T-helper 9 cell (primary cell): ENCODE measurements at places on chromosomes 1 and 21.

GRCh38 chr1:183912265-183912886 lies 107.5 kb downstream of the RGL1 start:
- no peak for DNase-seq

DNA sequence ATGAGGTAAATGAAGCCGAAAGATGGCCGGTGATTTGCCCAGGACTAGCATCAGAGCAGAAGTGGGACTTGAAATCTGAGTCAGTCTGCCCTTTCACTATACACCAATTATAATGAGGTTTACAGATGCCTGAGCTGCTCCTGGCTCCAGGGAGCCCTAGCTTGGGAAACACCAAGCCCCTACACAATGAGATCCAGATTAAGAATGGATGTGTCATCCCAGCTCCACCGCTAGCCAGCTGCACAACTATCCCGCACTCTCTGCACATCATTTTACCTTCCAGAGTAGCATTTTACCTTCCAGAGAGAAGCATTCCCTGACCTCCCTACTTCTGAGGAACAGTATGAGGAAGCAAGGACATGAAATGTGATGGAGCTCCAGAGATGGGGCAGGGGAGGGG lies 27.0 kb downstream of the SERTAD4 start:
- DNase-seq: no peak

DNA sequence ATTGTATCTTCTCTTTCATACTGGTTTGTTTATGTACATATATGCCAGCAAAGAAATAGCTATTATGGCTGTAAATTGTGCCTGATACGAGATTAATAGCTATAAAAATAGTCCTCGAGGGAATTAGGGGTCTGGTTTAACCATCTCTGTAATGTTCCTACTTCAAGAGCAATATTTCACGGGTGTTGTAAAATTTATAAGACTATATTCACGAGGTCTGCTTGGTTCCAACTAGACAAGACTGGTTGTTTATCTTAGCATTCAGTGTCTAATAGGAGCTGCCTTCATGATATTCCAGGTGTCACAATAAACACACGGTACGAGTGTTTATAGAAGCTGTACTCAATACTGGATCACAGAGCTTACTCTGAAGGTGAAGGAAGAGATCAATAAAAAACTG lies 389.9 kb downstream of the SIPA1L2 start:
- DNase-seq: no peak

- DNase-seq: no peak
Observed at GRCh38 chr1:25817840-25818501, 1.8 kb upstream of the MTFR1L start.

GRCh38 chr1:51570063-51570710 lies 46.7 kb upstream of the OSBPL9 start:
- no peak for DNase-seq

DNA sequence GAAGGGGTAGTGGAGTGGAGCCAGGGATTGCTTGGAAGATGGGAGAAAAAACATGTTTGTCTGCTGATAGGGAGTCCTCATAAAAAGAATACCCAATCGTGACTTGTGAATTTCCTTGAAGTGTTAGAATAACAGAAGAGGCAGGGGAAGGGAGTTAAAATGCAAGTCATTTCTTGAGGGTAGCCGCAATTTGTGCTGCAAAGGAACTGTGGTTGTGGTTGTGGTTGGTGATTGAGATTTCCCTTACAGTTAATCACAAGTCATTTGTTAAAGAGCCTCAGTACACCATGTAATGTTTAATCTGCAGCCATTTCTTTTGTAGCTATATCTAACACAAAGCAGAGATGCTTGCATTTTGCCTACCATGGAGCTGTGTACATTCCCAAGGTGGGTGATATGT lies 38.5 kb upstream of the EGLN1 start:
- peak; percentile 8 for DNase-seq

- DNase-seq: no peak
Observed at GRCh38 chr1:63974966-63975365, 201.1 kb downstream of the ROR1 start.

DNA sequence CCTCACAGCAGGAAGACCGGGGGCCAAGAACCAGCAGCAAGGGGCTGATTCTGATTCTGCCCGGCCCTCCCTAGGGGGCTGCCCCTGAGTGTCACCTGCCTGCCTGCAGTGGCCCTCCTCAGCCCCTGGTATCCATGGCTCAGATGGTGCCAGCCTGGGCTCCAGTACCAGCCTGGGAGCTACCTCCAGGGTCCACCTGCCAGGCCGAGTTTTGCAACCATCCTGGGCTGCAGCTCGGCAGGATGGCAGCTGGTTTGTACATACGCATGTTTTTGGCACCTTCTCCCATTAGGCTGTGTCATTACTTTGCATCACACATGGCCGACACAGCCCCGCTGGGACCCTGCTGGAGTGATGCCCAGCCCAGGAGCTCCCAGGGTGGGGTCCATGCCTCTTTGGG lies 93.3 kb upstream of the WNT4 start:
- no peak for DNase-seq

DNA sequence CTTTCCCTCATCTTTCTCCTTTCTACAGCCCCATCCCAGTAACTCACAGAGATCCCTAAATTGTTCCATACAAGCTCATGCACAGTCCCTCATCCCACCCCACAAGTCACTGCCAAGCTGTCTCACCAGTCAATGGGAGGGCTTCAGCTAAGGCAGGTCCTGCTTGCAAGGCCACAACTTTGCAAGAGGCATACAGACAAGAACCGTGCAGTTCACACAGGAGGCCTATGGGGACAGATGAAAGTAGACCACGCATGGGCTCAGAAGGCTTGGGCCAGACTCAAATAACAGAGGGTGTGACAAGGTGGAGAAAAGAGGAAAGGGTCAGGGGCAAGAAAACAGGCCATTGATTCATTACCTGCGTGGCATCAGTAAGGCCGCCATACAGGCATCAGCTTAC lies 15.1 kb downstream of the RGS8 start:
- DNase-seq: no peak

DNA sequence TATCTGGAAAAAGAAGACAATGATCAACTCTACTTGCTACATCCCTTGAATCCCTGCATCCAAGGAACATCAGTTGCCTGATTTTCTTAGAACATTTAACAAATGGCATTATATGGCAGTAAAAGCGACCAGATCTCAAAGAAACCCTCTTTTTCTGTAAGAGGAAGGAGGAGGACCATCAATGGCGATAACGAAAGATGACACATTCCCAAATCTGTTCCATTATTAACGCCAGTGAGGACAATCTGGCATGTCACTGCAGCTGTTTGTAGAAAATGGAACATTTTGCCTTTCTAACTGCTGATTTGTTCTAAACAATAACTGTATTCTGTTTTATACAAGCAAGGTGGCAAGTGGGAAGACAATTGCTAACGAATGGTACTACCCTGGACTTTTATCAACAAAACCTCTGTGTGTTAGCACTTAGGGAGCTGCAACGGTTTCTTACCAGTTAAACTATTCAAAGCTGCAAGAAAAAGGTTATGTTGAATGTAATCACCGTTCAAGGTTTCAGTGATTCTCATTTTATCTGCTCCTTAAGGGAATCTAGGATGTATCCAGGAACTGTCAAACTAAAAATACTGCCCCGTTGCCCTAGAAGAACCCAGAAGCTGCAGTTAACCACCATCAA lies 251.9 kb downstream of the SDCCAG8 start:
- no peak for DNase-seq

- DNase-seq: no peak
Observed at GRCh38 chr1:214327514-214327913, 46.6 kb downstream of the SMYD2 start.

- DNase-seq: no peak
Observed at GRCh38 chr21:27060190-27060589, 93.3 kb upstream of the ADAMTS5 start.

GRCh38 chr1:11790880-11791715 lies 14.7 kb downstream of the MTHFR start:
- no peak for DNase-seq

DNA sequence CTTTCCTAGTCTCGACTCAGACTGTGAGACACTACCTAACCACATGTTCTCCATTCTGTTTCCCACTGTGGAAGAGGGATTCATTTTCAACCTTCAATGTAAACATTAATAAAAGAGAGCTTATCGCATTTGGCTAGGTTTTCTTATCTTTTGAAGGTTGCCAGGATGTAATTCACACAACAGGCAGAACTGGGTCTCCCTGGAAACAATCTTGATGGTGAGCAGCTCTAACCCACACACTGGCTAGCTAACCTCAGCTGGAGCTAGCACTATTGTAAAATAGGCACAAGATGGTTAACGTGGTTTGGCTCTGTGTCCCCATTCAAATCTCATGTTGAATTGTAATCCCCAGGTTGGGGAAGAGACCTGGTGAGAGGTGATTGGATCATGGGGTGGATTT lies 75.1 kb downstream of the ZSCAN20 start:
- no peak for DNase-seq

GRCh38 chr21:30695956-30696355 lies 22.6 kb downstream of the KRTAP21-3 start:
- DNase-seq: no peak

DNA sequence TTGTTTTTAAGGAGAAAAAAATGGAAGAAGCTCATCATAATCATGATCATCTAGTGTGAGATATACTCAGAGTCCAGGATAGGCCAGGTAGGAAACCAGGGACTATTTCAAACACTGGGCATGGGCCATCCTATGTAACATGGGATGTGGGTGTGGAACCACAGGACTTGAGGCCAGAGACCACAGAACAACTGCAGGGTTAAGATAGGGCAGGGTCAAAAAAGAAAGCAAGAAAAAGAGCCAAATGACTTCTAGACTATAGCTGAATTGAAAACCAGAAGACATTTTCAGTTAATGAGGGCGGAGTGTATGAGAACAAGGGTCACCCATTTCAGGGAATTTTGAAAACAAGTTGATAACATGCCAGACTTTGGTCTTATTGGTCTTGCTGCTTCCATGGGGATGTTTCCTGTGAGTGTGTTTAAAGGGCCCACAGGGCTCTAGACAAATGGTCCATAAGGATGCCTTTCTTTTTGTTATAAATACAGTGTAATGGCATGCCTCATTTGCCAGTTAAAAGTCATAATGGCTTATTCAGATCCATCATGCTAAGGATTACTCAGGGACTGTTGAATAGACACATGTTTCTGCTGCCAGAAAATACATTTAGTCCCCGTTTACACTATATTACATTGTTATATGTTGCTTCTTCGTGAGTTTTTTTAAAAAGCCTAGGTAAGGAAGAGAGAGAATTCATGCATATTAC lies 182.0 kb upstream of the C21orf91 start:
- no peak for DNase-seq

DNA sequence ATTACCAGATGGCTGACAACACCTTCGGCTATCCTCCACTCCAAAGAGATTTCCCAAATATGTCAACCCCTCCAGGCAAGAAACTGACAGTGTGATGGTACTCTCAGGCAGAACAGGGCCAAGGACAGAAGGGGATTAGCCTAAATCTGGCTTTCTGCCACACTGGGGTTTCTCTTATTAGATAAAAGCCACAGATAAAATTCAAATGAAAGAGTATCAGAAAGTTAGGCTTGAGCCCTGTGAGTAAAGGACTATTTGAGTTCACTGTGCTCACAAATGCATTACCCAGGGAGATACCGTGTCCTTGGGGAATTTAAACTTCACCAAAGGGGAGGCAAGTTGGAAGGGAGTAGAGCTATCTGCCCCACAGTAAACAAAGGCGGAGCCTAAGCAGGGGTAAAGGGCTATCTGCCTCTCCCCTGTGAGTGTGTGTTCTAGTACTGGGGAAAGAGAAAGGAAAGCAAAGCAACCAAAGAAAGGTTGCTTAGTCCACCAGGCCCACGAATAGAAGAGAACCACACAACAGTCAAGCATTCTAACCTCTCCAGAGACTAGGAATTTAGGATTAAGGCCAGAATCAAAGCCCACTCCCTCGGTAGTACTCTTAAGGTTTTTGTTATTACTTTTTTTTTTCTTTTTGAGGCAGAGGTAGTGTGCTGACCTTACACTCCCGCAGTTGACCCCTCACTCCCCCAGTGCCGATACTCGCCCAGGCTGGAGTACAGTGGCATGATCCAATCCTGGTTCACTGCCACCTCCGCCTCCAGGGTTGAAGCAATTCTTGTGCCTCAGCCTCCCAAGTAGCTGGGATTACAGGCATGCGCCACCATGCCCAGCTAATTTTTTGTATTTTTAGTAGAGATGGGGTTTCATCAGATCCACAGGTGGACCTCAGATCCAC lies 12.7 kb downstream of the TPM3 start:
- no peak for DNase-seq

DNA sequence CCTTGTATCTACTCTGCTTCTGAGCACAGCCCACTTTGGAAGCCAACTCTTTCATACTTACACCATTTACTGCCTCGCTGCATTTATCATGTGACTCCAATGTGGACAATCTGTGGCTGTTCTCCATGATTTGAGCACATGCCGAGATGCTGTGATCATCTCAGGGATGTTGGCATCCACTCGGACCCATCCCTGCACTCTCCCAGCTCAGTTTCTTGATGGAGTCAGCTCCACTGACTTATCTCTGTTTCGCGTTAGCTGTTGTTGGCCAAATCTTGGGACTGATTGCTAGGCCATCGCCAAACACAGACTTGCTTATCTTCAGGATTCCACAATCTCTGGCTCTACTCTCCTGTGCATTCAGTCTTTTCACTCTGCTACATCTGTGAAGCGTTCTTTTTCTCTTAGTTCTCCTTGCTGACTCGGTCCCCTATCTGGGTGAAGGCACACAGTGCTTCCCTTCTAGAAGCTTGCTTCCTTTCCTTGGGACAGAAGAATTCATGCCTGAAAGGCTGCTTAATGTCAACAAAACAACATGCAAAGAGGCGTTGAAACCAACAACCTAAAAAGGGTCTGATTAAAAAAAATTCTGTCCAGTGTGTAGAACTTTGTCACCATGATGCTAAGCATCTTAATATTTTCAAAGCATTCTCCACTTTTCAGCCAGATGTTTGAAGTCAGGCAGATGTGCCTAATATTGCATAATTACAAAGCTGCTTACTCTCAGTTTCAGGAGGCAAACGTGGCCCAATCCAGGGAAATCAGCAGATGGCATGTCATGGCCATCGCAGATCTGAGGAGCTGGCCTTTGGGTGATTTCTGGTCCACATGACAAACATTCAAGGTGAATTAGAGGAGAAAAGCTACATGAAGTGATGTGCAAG lies 120.7 kb downstream of the NGF start:
- no peak for DNase-seq

GRCh38 chr1:12405325-12406210 lies 175.7 kb downstream of the VPS13D start:
- DNase-seq: no peak

DNA sequence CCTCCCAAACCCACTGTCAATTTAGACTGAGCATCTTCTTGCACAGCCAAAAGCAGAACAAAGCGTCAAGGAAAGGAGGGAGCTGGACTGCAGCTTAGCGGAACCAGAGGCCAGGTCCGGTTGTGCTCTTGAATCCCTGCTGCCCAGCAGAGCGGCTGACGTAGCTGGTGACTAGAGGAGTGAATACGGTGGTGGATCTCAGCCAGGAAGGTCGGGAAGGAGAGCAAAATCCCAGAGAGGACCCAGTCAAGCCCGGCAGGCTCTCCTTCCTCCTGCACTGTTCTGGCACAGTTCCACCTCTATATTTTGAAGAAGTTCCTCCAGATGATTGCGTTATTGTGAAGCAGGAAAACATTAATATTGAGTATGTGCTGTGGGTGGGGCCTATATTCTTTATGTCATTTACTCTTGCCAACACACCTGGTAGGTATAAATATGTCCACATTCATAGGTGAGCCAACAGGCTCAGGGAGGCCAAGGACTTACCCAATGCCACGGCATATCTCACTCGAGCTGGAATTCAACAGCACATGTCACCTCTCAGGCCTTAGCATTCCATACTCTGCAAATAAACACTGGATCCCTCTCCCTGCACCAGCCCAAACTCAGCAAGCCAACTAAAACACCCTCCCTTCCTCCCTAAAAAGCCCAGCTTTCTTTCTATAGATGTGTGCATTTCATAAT lies 23.6 kb upstream of the ABCB10 start:
- DNase-seq: no peak

- DNase-seq: no peak
Observed at GRCh38 chr1:108814343-108815125, 42.4 kb downstream of the AKNAD1 start.
